Esophagus muscularis mucosa (tissue), 4 donors: ENCODE measurements at places on chromosomes 4 and X. TPM values are rescaled to one million over a fixed set of nuclear protein-coding genes. Genes with fewer than 3 reads are reported as not detected.
A peak's percentile ranks its signal among the peaks of the same experiment; 100 is the strongest.

DNA sequence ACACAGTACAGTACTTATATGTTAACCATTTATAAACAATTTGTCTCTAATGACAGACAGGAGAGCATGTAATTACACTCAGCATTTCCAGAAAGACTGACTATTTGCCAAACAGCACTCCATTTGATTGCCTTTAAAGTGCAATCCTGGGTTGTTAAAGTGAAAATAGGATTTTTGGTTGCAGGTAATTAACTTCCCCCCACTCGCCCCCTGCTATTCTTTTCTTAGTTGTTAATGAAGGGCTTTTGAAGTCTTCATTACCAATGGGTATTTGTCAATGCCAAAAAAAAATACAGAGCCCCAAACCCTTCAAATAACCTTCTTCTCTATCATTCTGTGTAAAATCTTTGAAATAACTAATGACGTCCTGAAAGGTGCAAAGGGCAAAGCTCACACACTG, 825.6 kb downstream of the STPG2 start:
- no peaks in the 10 kb centered on the region for H3K4me1 ChIP-seq
- no peaks in the 10 kb centered on the region for H3K36me3 ChIP-seq
- no peaks in the 10 kb centered on the region for H3K27me3 ChIP-seq

GRCh38 chr4:6601661-6602250, 26.8 kb downstream of the MAN2B2 start:
- H3K4me1 ChIP-seq, result no peaks in the 10 kb centered on the region
- H3K27me3 ChIP-seq, result no peaks in the 10 kb centered on the region
- no peak overlapping the region for H3K27ac ChIP-seq
- H3K4me3 ChIP-seq, result no peak overlapping the region
- DNase-seq, result no peak

- H3K36me3 ChIP-seq, result no peaks in the 10 kb centered on the region
- peak overlapping the region; percentile 78 for H3K27ac ChIP-seq
- peaks cover 76% of the 10 kb centered on the region for H3K4me1 ChIP-seq
- H3K27me3 ChIP-seq, result peaks cover 24% of the 10 kb centered on the region
Measured at GRCh38 chr4:173536808-173537429, 6.9 kb upstream of the HAND2 start.

DNA sequence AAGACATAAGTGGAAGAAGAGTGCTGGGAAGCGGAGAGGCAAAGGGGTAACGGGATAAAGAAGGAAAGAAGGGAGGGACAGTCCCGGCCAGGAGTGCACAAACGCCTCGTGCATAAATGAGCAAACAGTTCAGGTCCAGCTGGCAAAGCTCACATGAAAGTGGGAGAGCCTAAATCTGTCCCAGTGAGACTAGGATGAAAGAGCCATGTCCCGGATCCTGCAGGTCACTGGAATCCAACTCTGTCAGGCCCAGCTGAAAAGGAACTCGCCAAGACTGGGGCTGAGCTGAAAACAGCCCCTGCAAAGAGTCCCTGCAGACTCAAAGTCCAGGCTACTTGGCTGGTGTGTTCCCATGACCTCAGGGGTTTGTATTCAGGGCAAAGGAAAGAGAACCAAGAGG, 38.0 kb upstream of the CRMP1 start:
- no peak overlapping the region for H3K4me3 ChIP-seq
- H3K4me1 ChIP-seq, result no peaks in the 10 kb centered on the region
- no peaks in the 10 kb centered on the region for H3K27me3 ChIP-seq
- no peak overlapping the region for H3K27ac ChIP-seq
- no peak for DNase-seq
- no peaks in the 10 kb centered on the region for H3K36me3 ChIP-seq

GRCh38 chr4:41569961-41570360, 32.0 kb downstream of the LIMCH1 start:
- H3K27me3 ChIP-seq, result no peaks in the 10 kb centered on the region
- no peak overlapping the region for H3K4me3 ChIP-seq
- DNase-seq, result no peak
- no peak overlapping the region for H3K27ac ChIP-seq
- no peaks in the 10 kb centered on the region for H3K36me3 ChIP-seq

GRCh38 chr4:85474356-85474755, 594 bp upstream of the ARHGAP24 start:
- H3K4me1 ChIP-seq, result peaks cover 4% of the 10 kb centered on the region
- peak overlapping the region; percentile 65 for H3K4me3 ChIP-seq

GRCh38 chr4:17765514-17766286, 15.7 kb downstream of the FAM184B start:
- no peaks in the 10 kb centered on the region for H3K36me3 ChIP-seq
- no peaks in the 10 kb centered on the region for H3K27me3 ChIP-seq
- H3K27ac ChIP-seq, result no peak overlapping the region
- DNase-seq, result peak; percentile 66

DNA sequence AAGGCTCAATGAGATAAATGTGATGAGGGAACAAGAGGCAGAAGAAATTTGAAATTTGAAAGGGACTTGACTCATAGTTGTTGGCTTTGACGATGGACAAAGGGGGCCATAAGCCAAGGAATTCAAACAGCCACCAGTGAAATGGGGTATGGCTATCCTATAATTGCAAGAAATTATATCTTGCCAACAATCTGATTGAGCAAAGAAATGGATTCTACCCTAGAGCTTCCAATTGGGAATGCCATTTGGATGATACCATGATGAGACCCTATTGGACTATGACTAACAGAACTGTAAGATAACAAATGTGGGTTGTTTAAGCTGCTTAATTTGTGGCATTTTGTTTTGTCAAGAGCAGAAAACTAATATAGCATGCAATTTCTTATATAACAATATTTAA, 270.1 kb upstream of the ARSJ start:
- H3K4me3 ChIP-seq, result no peak overlapping the region
- peak overlapping the region; percentile 67 for H3K27ac ChIP-seq
- no peak for DNase-seq
- H3K4me1 ChIP-seq, result peaks cover 10% of the 10 kb centered on the region
- no peaks in the 10 kb centered on the region for H3K36me3 ChIP-seq

- no peak overlapping the region for H3K4me3 ChIP-seq
- H3K27me3 ChIP-seq, result no peaks in the 10 kb centered on the region
- H3K4me1 ChIP-seq, result no peaks in the 10 kb centered on the region
- no peak overlapping the region for H3K27ac ChIP-seq
- DNase-seq, result no peak
Measured at GRCh38 chr4:86203176-86203575, 156.7 kb downstream of the MAPK10 start.

DNA sequence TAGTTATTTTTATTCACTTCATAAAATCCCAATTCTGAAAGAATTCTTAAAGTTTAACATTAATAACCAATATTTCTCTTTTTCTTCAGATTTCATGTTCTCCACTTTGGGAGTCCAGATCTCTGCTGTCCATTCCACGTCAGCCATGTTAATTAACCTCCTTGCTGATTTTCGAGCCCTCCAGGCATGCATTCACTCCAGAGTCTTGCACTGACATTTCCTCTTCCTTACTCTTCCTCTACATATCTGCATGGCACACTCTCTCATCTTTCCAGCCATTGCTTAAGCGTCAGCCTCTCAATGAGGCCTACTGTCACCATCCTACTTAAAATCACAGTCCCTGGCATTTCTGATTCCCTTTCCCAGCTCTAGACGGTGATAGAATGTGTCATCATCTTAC, 144.8 kb downstream of the MAD2L1 start:
- H3K4me1 ChIP-seq, result peaks cover 3% of the 10 kb centered on the region
- H3K36me3 ChIP-seq, result no peaks in the 10 kb centered on the region
- H3K27me3 ChIP-seq, result no peaks in the 10 kb centered on the region
- H3K4me3 ChIP-seq, result no peak overlapping the region
- no peak for DNase-seq

- no peak for DNase-seq
- H3K4me1 ChIP-seq, result peaks cover 15% of the 10 kb centered on the region
- H3K36me3 ChIP-seq, result no peaks in the 10 kb centered on the region
- H3K27ac ChIP-seq, result no peak overlapping the region
- H3K4me3 ChIP-seq, result no peak overlapping the region
Measured at GRCh38 chr4:156778093-156778492, 193.5 kb downstream of the PDGFC start.

GRCh38 chrX:10582945-10583344, 37.4 kb downstream of the MID1 start:
- H3K36me3 ChIP-seq, result no peaks in the 10 kb centered on the region
- H3K27me3 ChIP-seq, result no peaks in the 10 kb centered on the region
- H3K4me1 ChIP-seq, result peaks cover 8% of the 10 kb centered on the region
- no peak overlapping the region for H3K4me3 ChIP-seq

DNA sequence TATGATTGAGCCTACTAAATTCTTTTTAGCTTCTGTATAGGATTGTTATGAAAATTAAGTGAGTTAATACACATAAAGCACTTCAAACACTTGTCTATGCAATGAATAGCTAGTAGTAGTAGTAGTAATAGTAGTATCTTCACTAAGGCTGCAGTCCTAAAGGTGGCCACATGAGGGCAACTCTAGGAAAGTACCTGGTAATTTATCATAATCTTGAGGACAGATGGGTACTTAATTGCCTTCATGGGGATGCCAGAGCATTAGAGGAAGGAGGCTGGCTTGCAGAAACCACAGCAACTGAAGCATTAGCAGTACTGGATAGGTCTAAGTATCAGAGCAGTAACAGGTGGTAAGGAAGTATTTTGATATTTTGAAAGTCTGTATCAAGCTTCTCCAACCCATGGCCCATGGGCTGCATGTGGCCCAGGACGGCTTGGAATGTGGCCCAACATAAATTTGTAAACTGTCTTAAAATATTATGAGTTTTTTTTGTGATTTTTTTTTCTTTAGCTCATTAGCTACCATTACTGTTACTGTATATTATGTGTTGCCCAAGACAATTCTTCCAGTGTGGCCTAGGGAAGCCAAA, 17.3 kb downstream of the NIPAL1 start:
- no peaks in the 10 kb centered on the region for H3K27me3 ChIP-seq
- H3K4me1 ChIP-seq, result peaks cover 10% of the 10 kb centered on the region
- no peaks in the 10 kb centered on the region for H3K36me3 ChIP-seq
- H3K4me3 ChIP-seq, result no peak overlapping the region

DNA sequence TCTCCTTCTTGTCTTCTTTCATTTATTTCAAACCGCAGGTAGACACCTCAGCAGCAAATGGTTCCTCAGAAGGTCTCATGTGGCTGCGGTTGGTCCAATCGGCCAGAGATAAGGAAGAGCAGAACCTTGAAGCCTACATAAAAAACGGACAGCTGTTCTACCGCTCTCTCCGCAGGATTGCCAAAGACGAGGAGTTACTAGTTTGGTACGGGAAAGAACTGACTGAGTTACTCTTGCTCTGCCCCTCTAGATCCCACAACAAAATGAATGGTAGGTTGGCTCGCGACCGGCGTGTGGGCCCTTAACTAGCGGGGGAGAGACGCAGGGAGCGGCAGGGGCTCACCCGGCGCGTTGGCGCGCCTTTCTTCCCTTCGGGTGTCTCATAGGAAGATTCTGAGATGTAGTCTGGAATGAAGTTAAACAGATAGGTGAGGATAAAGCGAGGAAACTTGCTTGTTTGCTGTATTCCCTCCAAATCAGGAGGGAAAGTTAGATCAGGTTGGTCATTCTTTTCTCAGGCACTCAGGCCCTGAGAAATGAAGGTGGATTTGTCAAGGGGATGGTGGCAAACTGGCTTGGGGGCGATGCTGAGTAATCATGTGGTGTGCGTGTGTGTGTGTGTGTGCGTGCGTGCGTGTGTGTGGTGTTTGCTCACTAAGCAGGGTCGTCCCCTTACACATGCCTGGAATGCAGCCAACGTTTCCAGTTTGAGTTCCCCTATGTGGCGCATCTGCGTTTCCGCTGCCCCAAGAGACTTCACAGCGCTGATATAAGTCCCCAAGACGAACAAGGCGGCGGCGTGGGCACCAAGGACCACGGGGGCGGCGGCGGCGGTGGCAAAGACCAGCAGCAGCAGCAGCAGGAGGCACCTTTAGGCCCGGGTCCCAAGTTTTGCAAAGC, 4.2 kb downstream of the PRDM8 start:
- no peaks in the 10 kb centered on the region for H3K27me3 ChIP-seq
- no peaks in the 10 kb centered on the region for H3K36me3 ChIP-seq
- H3K27ac ChIP-seq, result peak overlapping the region; percentile 97
- peaks cover 36% of the 10 kb centered on the region for H3K4me1 ChIP-seq
- DNase-seq, result no peak

DNA sequence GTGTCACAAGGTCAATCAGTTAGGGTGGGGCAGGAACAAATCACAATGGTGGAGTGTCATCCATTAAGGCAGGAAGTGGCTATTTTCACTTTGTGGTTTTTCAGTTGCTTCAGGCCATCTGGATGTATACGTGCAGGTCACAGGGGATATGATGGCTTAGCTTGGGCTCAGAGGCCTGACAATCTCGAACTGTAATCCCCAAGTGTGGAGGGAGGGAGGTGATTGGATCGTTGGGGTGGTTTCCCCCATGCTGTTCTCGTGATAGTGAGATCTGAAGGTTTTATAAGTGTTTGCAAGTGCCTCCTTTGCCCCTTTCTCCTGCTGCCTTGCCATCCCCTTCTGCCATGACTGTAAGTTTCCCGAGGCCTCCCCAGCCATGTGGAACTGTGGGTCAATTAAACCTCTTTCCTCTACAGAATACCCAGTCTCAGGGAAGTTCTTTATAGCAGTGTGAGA, 36.7 kb upstream of the STS start:
- H3K27me3 ChIP-seq, result no peaks in the 10 kb centered on the region
- no peak overlapping the region for H3K4me3 ChIP-seq
- H3K27ac ChIP-seq, result no peak overlapping the region
- H3K4me1 ChIP-seq, result peaks cover 5% of the 10 kb centered on the region
- H3K36me3 ChIP-seq, result no peaks in the 10 kb centered on the region

DNA sequence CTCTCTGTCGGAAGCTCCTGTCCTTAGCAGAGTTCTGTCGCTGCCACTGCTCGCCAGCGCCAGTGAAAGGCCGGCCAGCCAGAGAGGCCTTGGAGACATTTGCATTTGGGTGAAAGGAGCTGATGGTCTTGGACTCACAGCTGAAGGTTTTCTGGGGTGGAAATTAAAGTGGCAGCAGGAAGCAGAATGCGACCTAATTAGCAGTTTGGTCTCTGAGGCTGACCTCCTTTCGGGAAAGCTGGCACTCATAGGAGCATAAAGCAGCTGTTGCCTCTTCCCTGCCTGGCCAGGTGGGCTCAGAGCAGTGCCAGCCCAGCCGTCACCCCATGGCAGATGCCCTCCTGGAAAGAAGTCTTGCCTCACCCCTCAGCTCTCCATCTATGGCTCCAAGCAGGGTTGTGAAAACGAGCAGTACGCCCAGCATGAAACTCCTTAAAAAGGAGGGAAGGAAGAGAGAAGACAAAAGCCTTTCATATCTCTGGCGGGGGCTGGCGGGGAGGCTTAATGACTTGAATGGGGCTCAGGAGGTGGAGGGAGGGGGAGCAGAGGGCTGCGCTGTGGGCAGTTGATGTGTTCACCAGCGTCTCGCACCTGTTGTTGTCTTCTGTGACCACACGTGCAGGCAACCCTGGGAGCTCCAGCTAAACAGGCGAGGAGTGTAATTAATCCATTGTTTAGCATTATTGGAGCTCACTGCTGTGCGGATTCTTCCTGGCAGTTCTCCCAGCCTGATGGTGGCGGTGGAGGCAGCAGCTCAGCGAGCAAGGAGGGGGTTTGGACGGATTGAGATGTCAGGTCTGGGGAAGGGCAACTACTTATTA, 264.0 kb downstream of the MID1IP1 start:
- H3K27ac ChIP-seq, result no peak overlapping the region
- no peak overlapping the region for H3K4me3 ChIP-seq
- no peaks in the 10 kb centered on the region for H3K36me3 ChIP-seq
- no peaks in the 10 kb centered on the region for H3K27me3 ChIP-seq
- DNase-seq, result no peak
- H3K4me1 ChIP-seq, result peaks cover 3% of the 10 kb centered on the region

Gene CYLC1
- total RNA-seq, result not detected

Gene ZMAT1
- 5.1 TPM for total RNA-seq

Gene SLC25A53
- 23.9 TPM for total RNA-seq

Gene MAGED4
- total RNA-seq, result 9.1 TPM

Gene STK26
- 11.6 TPM for total RNA-seq

Gene SLC35A2
- 13.4 TPM for total RNA-seq

Gene CXCL6
- 0.66 TPM for total RNA-seq

Gene NLGN3
- total RNA-seq, result 1.2 TPM

Gene MAGEA8
- not detected for total RNA-seq
